GM12891 (cell line): ENCODE measurements at places on chromosomes 12 and 14.

- no peak for DNase-seq
These were observed 6.8 kb upstream of the NR4A1 start for GRCh38 chr12:52044292-52044983.

- DNase-seq: no peak
These were observed 84.6 kb upstream of the PTPRR start for GRCh38 chr12:71005166-71005565.

- no peak for DNase-seq
These were observed 73.1 kb upstream of the PAWR start for GRCh38 chr12:79763766-79764452.

DNA sequence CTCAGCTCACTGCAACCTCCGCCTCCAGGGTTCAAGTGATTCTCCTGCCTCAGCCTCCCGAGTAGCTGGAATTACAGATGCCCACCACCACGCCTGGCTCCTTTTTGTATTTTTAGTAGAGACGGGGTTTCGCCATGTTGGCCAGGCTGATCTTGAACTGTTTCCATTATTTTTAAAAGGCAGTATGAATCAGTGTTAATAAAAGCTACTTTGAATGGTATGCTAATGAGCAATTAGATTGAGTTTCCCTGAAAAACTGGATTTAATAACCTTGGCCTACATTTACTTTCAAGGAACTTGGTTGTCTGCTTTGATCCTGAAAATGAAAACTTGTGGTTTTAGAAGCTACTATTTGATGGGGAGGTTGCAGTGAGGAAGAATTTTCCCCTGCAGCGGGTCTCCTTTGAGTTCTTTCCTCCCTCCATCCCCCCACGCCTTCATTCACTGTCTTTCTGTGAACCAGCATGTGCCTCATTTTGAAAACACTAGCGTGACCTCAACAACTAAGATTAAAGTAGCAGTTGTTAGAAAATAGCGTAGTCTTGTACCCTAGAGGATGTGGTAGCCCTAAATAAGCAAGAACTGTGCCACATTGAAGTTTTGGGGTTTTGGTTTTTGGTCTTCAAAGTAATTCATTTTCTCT, 17.8 kb upstream of the RPS6KA5 start:
- DNase-seq: peak; percentile 18

DNA sequence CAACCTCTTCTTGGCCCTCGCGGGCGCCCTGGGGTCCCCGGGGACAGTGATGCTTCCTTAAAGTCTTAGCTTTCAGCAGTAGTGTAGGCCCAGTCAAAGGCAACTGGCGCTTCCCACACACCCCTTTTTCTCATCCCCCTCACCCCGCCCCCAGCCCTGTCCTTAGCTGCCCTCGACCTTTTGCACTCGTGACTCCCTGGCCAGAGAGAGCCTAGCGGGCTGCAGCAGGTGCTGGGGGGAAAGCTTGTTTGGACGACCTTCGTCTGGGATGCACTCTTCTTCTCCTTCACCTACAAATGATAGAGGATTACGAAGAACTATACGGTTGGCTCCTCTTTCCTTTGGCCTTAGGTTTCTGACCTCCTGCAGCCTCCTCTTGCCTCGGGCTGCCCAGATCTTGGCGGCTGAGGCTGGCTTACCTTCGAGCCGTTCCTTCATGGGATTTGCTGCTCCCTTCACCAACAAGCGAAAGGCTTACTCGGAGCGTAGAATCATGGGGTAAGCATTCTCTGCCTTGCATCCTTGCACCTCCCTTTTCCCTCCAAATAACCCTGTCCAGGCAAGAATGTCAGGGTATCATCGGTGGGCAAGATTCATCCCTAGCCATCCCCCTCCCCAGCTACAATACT, 815 bp downstream of the COQ10A start:
- no peak for DNase-seq

- no peak for DNase-seq
These were observed 269.0 kb upstream of the RPL10L start for GRCh38 chr14:46920542-46920941.

DNA sequence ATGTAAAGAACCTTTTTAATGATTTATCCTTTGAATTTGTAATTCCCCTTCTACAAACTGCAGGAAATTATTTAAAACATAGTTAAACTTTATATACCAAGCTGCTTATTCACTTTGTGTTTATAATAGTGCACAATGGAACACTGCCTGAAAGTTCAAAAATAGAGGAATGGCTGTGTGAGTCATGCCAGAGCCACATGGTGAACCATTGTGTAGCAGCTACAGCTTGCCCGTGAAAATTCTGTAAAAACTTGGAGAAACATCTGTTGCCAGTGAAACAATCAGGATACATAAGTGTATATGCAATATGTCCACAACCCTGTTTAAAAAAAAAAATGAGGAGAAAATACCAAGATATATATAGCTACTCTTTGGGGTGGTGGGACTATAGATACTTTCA, 59.5 kb downstream of the VEZT start:
- no peak for DNase-seq

- no peak for DNase-seq
These were observed 96.9 kb upstream of the TMPO start for GRCh38 chr12:98418357-98419075.
